COR-L47 (cell line): ENCODE measurements at places on chromosomes 1 and 21.
A peak's percentile ranks its signal among the peaks of the same experiment; 100 is the strongest.

DNA sequence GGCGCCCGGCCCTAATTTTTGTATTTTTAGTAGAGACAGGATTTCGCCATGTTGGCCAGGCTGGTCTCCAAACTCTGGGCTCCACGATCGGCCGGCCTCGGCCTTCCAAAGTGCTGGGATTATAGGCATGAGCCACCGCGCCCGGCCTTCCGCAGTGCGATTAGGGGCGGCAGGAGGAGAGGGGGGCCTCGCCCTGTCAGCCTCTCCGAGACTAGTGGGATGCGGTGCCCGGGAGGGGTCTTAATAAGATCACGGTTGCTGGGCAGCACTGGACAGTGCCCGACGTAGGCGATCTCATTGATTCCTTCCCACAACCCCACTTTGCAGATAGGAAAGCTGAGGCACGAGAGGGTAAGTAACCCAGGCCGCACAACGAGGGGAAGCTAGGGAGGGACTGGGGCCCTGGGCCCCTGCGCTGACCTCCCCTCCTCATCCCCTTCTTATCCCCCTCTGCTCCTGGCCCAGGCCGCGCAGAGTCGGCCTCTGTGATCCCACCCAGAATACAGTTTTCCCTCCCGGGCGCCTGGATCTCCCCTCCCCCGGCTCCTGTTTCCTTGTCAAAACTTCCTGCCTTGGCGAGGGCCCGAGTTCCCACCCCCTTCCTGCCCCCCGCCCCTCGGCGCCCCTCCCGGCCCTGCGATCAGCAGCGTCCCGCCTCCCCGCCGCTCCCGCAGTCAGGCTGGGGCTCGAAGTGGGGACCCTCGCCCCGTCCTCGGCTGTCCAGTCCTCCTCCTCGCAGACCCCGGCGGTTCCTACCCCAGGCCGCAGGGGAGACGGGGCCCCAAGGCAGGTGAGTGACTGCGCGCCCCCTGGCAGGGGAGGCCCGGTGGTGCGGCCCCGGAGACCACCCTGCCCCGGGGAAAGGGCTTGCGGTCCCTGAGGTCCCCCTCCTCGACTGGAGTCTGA, at the start of gene PEAR1:
TSS of gene PEAR1 (plus strand) at position 671 of the 906 bp plus-strand sequence. CDS start 10,209 bp downstream, outside the sequence.
- no peak for DNase-seq

GRCh38 chr1:17765444-17766411, 10.6 kb downstream of the ACTL8 start:
- DNase-seq: no peak

DNA sequence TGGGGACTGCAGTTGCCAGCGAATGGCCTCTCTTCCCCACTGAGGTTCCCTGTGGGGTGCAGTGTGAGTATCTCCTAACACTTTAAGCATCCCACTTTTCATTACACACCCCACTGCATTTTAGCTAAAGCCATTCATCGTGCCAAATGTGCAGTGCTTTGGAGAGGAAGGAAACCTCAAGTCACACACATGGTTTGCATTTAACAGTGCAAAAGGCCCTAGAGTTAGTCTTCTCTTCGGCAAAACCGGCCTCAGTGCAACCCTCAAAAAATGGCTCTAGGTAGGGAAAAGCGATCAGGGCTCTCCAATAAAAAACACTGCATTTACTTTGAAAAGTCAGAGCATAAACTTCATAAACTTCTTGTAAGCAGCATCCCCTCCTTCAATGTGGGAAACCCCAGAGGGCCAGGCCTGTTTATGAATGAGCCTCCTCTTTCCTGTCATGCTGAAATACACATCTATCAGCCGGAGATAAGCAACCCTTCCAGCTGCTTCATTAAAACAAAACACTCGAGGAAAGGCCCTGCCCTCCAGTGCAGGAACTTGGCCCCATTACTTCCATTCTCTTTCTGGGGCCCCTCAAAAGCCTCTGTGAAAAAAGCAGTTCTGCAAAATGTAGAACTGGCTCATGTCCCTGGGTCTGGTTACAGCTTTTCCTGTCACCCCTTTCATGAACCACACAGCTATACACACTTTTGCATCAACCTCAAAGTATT, 184.0 kb downstream of the CDC7 start:
- DNase-seq: no peak

GRCh38 chr1:104706631-104707147, 957.0 kb downstream of the AMY1C start:
- no peak for DNase-seq

DNA sequence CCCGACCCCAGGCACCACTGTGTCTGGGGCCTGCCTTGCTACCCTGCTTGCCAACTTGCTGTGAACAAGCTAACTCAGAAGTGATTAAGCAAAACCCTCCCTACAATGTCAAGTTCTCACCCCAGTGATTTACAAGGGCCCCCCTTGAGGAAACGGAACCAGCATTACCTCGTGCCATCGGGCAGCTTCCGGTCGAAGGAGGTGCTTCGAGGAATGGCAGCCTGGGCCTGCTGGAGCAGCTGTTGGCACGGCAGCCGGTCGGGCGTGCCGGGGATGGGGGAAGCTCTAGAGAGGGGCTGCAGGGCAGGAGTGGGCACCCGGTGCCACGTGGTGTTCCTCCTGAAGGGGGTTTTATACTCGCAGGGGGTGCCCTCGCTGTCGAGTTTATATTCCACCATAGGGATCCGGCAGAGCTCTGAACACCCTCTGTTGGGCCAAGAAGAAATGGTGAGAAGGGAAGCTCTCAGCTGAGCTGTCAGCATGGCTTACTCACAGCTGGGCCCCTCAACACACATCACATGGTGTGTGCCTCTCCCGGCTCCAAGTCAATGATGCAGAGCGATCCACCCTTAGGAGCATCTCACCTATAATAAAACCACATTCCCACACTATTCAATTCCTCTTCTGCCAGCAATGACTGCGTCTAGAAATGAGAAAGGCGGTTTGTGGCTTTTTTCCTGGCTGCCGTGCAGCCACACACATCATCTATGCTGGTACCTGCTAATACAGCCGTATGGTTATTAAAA, 184.4 kb downstream of the SIPA1L2 start:
- no peak for DNase-seq

DNA sequence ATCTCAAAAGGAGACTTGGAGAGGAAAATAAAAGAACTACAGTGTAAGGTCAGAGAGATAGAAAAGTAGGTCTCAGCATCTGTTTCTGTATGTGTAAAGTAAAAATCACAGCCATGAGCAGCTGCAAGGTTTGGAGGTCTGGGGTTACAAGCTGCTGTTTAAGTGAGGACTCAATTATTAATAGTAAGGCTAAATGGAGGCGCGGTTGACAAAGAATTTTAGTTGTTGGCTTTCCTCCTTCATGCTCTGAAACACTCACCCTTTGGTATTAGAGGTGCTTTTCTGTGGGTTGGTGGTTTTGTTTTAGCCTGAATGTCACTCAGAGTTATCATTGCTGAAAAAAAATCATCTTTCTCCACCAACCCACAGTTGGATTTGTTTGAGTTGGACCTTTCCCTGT, 59.8 kb upstream of the HAO2 start:
- no peak for DNase-seq

DNA sequence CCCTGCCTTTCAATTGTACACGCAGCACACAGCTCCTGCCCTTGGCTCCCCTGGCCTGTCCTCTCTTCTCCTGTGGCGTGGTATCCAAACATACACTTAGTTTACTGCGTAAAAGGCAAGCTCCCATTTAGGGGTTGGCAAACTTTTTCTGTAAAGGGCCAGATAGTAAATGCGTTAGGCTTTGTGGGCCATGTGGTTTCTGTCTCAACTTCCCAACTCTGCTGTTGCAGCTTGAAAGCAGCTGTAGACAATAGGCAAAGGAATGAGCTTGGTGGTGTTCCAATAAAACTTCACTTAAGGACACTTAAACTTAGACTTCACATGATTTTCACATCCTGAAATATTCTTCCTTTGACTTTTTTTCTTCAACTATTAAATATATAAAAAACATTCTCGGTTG, 63.3 kb downstream of the RHOU start:
- no peak for DNase-seq

GRCh38 chr1:182720463-182720862, 36.1 kb upstream of the RGS8 start:
- no peak for DNase-seq

GRCh38 chr21:33402001-33402979, 923 bp upstream of the IFNGR2 start:
- no peak for DNase-seq

DNA sequence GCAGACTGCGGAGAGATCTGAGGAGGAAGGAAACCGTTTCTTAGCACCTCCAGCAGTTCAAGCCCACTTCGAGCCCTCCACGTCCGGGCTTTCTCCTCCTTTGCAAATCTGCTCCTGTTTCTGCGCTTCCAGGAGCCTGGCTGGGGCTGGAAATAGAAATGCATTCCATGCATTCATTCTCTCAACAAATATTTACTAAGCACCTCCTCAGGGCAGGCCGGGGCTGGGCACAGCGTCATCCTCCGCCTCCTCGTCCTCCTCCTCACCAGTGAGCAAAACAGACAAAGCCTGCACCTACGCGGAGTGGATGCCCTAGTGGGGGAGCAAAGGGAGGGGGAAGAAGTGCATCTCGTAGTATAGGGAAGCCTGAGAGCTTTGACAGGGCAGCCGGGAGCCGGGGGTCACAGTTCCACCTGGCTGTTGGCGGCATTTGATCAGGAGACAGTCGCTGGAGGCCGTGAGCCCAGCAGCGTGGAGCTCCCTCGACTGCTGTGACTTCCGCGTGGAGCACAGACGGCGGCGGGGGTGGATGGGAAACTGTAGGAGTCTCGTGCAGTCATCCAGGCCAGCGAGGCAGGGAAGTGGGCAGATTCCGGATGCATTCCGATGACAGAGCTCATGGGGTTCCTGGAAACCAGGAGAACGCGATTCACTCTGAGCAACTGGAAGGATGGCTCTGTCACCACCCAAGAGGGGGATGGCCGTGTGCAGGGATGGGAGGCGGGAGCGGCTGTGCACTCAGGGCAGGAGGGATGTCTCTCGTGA, 93.5 kb downstream of the SIK1 start:
- DNase-seq: peak; percentile 33

- DNase-seq: no peak
Observed at GRCh38 chr1:44514673-44515072, 109.6 kb downstream of the RNF220 start.

DNA sequence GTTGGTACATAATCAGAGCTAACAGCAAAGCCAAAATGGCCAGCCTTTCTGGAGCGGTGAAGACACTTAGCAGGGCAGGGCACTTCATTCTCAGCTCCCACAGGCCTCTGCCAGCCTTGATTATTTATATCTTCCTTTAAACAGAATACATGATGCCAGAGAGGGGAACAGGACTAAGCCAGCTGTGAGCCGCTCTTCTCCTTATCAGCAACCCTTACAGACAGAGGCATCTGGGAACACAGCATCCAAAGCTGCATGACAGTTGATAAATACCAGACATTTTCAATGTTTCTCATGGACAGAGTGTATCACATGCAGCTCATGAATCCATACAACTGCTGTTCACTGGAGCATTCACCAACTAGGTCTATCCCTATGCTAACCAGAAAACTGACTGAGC, 29.1 kb downstream of the DNAJC11 start:
- DNase-seq: no peak

DNA sequence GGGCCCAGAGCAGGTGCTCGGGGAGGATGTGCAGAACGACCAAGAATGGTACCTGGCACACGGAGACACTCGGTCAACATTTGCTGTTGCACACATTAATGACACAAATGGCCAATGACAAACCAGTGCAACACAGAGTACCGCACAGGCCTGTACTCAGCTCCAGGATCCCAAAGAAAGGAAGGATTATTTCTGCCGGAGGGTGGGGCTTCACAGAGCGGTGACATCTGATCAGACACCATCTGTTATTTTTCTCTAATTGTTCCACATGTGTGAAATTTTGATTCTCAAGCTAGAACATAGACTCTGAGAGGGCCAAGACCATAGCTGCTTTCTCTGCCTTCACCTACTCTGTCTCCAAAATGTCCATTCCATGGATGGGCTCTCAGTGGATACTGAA, 100.4 kb downstream of the MRPL37 start:
- DNase-seq: no peak

GRCh38 chr1:236150311-236150955, 8.1 kb downstream of the GPR137B start:
- no peak for DNase-seq

DNA sequence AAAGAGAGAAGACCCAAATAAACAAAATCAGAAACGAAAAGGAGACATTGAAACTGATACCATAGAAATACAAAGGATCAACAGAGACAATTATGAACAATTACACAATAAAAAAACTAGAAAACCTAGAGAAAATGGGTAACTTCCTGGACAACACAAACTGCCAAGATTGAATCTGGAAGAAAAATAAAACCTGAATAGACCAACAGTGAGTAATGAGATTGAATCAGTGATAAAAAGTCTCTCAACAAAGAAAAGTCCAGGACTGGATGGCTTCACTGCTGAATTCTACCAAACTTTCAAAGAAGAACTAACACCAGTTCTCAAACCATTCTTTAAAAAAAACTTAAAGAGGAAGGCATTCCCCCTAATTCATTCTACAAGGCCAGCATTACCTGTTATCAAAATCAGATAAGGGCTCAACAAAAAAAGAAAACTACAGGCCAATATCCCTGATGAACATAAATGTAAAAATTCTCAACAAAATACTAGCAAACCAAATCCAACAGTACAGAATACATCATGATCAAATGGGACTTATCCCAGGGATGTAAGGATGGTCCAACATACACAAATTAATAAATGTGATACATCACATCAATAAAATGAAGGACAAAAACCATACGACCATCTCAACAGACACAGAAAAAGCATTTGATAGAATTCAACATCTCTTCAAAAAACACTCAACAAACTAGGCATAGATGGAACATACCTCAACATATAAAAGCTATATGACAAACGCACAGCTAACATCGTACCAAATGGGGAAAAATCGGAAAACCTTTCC, 119.9 kb downstream of the ACBD6 start:
- DNase-seq: no peak

GRCh38 chr1:239394107-239394506, 7.7 kb downstream of the CHRM3 start:
- no peak for DNase-seq

GRCh38 chr1:198361237-198361767, 179.2 kb downstream of the ATP6V1G3 start:
- DNase-seq: no peak

DNA sequence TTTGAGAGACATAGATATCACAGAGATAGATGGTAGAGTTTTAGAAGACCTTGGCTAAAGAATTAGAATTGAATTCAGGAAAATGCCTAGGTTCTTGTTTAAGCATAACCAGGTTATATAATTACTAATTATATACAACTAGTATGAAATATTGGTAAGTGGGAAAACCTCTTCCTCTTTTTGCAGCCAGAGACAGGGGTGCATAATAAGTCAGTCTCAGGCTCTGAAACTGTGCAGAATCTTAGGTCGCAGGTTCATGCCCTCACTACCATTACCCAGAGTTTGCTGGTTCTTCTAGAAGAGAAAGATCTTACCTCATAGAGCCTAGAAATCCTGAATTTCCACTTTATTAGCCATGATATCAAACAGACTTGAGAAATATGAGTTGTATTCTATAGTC, 183.3 kb downstream of the NEK7 start:
- no peak for DNase-seq

GRCh38 chr1:183804387-183804786, 533 bp upstream of the RGL1 start:
- no peak for DNase-seq

DNA sequence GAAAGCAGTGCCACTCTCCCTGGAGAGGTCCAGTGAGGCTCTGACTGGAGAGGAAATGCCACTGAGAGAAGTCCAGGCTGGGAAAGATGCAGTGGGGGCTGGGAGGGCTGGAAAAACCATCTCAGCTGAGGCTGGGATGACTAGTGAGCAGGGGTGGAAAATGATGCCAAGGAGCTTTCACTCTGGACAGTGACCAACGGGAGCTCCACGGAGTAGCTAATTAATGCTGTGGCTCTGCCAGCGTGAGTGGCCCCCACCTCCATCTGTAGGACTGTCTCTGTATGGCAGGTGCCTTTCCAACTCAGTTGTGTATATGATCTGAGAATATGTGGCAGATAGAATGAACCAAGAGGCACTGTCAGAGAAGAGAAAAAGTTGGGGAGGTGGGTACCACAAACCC, 86.7 kb downstream of the DDX20 start:
- DNase-seq: no peak
